Skeletal muscle tissue (tissue), 5 donors: ENCODE measurements at places on chromosomes 5 and 9. TPM values are rescaled to one million over a fixed set of nuclear protein-coding genes. Genes with fewer than 3 reads are reported as not detected.

C9orf50 gene
- total RNA-seq, result not detected

PFN3 gene
- not detected for total RNA-seq

NPM1 gene
- total RNA-seq, result 713 TPM

TSSK1B gene
- not detected for total RNA-seq

SMC2 gene
- 11.5 TPM for total RNA-seq
